ENCODE measurements at places on chromosomes 6 and 20.

DNA sequence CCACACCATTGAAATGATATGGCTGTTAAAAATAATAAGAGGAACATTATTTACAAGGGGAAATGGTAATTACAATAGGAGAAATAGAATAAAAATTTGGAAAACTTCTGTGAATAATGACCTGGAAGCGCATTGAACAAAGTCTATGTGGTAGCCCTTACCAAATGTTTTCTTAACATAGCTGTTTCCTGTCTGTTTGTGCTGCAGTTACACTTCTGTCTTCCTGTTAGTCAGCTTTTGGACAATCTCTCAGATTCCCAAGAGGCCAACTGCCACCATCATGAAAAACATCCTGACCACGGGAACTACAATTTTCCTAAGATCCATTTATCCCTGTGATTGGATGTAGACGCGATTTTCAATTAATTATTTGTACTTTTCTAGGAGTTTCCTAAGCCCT lies 754.4 kb upstream of the MARCKS start:
- no peak for DNase-seq

- peak; percentile 76 for DNase-seq
These were observed 96.0 kb upstream of the CNKSR3 start for GRCh38 chr6:154606457-154606856.

DNA sequence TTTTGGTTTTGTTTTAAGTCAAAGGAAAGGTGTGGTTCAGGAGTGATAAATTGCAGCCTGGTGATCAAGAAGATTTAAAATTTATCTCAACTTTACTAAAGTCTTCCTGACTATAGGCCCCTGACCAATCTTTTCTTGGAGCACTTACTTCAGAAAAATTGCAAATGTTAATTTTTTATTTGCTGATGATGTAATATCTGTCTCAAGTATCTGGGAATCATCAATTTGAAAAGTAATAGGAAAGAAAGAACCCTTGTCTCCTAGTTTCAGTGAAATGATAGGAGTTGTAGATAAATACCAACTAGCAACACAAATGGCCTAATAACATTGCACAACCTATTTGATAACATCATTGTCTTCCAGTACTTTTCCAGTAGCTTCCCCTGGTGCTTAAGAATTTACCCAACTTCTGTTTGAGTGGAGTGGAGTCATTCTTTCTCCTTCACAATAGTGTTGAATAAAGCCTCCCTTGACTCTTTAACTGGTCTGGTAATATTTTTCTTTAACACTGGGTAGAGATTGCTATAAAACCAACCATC lies 648.3 kb upstream of the ADGRB3 start:
- no peak for DNase-seq

DNA sequence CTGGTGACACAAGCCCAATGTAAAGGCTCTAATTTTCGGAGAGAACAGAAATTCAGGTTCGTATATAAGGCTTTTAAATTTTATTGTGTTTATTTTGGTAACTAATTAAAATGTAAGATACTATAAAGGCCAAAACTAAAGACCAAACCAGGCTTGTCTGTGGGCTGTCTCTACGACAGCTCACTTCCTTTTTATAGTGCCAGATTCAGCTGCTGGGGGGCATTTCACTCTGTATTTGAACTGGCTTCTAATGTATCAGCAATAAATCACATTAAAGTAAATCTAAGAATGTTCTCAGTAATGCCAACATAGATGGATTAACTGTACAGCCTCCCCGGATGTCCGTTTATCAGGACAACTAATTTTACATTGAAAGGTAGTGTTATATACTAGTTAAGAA lies 31.1 kb upstream of the STXBP5 start:
- no peak for DNase-seq

DNA sequence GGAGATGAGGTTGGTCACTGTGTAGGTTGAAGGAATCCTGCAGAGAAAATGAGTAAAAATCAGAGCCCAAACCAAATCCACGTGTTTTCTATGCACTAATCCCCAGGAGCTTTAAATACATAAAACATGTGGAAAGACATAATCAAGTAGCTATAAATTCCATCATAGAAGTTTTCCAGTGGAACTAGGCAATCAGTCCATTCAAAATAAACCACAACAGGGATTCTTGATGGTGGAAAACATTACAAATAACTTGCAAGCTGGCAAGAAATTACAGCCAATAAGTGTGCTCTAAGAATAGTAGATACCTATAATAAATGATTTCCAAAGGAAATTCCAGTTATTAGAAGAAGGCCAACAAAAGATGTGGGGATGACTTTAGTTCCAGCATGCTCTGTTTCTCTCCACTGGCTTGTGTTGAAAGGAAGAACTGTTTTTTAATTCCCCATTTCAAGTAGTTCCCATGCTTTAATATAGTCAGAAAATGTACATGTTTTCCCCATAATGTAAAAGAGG lies 49.8 kb upstream of the ADGRG6 start:
- DNase-seq = no peak

DNA sequence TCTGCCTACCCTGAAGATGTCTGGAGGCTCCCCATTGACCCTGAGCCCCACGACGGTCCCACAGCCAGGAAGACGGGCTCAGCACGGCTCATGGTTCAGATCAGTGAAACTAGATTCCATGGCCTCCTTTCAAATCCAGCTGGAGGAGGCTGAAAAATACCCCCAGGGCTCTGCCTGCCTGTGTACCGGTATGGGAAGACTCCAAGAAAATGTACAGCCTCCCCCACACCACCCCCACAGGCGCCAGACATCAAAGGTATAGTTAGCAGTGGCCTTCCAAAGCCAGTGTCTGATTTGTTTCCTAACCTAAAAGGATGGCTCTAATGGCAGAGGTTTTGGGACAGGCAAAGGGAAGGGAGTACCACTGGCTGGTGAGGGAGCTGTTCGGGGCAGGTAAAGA lies 86.2 kb upstream of the SNAP25 start:
- no peak for DNase-seq

DNA sequence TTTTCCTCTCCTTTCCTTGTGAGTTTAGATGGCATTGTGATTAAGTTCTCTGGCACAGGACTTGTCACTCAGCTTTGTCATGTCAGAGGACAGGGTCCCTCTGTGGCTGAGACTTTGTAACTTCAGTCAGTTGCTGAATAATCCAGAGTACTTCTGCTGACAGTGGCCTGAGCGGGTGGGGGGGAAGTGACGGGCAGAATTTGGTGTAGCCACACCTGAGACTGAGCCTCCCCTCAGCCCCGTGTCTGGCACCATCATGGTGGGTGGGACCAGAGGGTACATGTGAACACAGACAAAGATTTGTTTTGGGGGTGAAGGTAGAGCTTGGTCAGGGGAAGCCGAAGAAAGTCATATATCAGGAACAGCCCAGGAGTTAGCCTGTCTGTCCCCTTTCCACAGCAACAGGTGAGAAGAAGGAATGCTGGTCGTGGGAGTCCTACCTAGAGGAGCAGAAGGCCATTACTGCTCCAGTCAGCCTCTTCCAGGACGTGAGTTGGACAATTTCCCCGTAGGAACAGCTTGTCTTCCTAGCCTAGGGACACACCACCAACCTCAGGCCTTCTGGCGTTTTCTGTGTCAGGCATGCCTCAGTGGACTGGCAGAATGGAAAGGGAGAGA lies 20.9 kb downstream of the L3MBTL1 start:
- DNase-seq = no peak
